Activated CD4-positive, alpha-beta T cell treated with anti-CD3 and anti-CD28 coated beads, Interleukin-2, amount 10 ng/mL, durations not matched to agents 7 days and 5 days (primary cell): ENCODE measurements at places on chromosomes 4 and X. TPM values are rescaled to one million over a fixed set of nuclear protein-coding genes. Genes with fewer than 3 reads are reported as not detected.

TRAM1L1 gene
- not detected for total RNA-seq

UCP1 gene
- not detected for total RNA-seq

PNMA5 gene
- 0.10 TPM for total RNA-seq

HS6ST2 gene
- total RNA-seq: not detected

RPS6KA6 gene
- total RNA-seq: not detected

SEPTIN11 gene
- total RNA-seq: 24.5 TPM

MPC1L gene
- total RNA-seq: not detected

MAGED4 gene
- 0.35 TPM for total RNA-seq

LDOC1 gene
- total RNA-seq: 8.5 TPM

GDI1 gene
- 118 TPM for total RNA-seq

PAGE1 gene
- not detected for total RNA-seq

GATA1 gene
- total RNA-seq: not detected

TECRL gene
- total RNA-seq: not detected

CXCL5 gene
- total RNA-seq: not detected

IL2RG gene
- 447 TPM for total RNA-seq

AREG gene
- total RNA-seq: 0.37 TPM
